Right renal pelvis (tissue), 4 donors: ENCODE measurements at places on chromosomes 1 and 21.

DNA sequence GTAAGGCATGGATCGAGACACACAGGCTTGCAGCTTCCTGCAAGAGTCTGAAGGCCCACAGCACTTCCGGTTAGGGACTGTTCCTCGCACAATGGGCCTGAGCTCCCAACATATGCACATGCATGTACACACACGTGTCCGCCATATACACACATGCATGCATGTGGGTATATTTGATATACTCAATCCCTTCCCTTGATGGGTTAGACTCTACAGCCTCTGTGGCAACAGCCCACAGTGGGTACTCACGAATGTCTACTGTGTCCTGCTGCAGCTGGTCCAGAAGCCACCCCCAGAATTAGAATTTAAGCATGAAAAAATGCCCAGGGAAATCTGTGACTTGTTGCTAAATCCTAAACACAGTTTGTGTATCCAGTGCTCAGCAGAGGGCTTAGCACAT lies 9.9 kb downstream of the F3 start:
- no peak for DNase-seq

DNA sequence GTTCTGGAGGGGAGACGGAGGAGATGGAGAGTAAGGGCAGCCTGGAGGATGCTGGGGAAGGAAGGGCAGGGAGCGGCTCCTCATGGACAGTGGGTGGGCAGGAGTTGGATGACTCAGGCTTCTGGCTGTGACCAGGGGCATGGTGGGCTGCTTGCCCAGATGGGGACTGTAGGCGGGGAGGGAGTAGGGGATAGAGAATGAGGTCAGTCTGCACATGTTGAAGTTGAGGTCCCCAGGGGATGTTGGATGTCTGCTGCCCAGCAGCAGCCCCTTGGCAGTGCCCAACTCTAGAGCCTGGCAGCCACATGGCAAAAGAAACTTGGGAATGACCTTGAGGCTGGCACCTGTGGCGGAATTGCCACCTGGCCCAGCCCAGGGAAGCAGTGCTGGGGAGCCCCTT lies 6.4 kb downstream of the SELENON start:
- no peak for DNase-seq

DNA sequence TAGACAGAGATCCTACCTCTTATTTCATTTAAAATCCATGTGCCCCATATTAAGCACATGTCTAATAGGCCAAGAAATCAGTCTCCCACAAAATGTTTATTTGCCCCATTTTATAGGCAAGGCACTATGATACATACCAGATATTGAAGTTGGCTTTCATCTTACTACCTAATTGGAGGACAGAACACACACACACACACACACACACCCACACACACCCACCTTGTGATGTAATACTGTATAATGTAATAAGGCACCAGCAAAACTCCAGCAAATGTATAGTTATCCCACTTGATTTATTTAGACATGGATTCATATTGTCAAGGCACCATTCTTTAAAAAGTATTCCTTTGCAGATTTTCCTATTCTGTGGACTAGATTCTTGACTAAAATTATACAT lies 56.8 kb downstream of the ATP6V1G3 start:
- no peak for DNase-seq

DNA sequence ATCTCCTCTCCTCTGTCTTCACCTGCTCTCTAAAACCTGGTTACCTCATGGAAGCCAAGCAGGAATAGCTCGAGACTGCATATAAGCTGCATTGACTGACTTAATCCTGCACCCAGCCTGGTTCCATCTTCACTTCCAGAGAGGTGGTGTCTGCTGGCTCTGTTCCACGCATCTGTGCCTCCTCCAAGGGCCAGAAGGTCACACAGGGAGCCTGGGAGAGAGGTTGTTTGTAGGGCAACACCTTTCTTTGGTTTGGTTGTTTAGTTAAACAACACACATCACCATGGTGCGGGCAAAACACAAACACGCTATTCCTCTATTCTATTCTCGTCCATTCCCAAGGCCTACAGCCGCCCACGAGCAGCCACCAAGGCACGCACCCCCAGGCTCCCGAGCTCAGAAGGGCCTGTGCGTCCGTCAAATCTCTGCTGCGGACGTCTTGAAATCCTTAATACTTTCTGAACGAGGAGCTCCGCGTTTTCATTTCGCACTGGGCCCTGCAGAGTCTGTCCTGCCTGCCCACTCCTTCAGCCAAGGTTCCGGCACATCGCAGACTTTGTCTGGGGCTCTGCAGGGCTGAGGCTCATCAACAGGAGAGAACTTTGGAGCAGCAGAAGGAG lies 116.2 kb downstream of the RIPK4 start:
- DNase-seq: no peak

- no peak for DNase-seq
Measured at GRCh38 chr1:155078469-155079209, at the start of gene EFNA3. TSS of gene EFNA3 (plus strand) at chr1:155078837. CDS start at chr1:155078942, 105 bp downstream.

- no peak for DNase-seq
Measured at GRCh38 chr1:48547561-48548220, 75.7 kb upstream of the SPATA6 start.
